ENCODE measurements at places on chromosomes 11 and 22.

- DNase-seq = peak; percentile 48
Observed at GRCh38 chr11:103035791-103036434, 56.0 kb downstream of the DCUN1D5 start.

- DNase-seq = no peak
Observed at GRCh38 chr11:111528557-111528956, 12.0 kb upstream of the LAYN start.

DNA sequence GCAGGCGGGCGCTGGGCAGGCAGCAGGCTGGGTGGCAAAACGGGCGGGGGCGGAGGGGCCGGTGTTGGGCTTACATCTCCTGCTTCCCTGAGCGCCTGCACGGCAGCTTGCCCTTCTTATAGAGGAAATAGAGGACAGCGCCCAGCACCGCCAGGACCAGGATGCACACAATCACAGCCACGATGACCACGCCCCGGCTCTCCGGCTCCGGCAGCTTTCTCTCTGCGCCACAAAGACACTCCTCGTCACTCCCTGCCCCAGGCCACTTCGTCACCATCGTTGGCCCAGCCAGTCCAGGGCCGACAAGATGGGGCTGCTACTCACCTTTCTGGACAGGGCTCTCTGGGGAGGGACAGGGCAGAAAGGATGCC is 6.3 kb downstream of the MCAM start:
- DNase-seq = no peak

DNA sequence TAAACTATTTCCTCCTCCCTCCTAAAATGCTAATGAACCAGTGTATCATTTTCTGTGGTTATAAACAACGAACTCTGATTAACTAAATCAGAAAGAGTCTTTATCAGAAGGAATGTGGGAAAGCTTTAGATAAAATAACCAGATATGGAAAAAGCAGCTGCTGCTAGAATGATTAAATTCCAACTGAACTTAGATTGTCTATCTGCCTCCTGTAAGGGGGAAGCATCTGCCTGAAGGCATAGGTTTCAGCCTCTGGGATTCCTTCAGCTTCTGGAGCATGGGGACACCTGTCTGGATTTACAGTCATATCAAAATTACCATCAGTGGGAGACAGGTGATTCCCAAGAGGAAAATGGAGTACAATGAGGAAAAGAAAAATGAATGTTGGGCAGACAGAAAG is 1095.5 kb upstream of the CCDC90B start:
- no peak for DNase-seq

DNA sequence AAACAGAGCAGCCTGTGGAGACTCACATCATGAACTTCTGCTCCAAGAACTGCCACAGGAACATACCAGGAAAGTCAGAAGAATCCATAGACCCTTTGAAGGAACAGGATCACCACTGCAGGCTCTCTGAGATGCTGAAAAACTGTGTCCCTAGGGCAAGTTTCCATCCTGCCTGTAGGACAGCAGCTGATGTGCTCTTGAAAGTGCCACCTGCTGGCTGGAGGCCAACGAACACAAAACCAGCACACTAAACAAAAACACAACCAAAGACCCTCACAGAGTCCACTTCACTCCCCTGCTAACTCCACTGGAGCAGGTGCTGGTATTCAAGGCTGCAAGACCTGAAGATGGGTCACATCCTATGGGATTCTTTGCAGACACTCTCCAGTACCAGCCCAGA is 12.0 kb upstream of the NXPE1 start:
- no peak for DNase-seq

- DNase-seq = no peak
Observed at GRCh38 chr11:2074266-2074825, 64.8 kb downstream of the IGF2 start.

DNA sequence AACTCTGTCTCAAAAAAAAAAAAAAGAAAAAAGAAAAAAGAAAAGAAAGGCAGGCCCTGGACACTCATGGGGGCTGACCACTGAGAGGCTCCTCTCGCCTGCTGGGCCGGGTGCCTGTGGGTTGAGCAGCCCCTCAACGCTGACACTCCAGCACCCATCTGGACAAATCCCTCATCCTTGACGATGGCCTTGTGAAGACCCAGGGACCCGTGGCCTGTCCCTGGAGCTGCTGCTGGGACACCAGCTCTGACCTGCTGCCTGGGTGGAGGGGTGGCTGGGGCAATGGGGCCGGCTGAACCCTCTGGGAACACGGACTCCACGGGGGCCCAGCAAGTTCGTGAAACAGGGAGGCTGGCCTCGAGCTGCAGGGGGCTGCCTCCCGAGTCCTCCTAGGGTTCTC is 10.5 kb upstream of the BID start:
- no peak for DNase-seq

DNA sequence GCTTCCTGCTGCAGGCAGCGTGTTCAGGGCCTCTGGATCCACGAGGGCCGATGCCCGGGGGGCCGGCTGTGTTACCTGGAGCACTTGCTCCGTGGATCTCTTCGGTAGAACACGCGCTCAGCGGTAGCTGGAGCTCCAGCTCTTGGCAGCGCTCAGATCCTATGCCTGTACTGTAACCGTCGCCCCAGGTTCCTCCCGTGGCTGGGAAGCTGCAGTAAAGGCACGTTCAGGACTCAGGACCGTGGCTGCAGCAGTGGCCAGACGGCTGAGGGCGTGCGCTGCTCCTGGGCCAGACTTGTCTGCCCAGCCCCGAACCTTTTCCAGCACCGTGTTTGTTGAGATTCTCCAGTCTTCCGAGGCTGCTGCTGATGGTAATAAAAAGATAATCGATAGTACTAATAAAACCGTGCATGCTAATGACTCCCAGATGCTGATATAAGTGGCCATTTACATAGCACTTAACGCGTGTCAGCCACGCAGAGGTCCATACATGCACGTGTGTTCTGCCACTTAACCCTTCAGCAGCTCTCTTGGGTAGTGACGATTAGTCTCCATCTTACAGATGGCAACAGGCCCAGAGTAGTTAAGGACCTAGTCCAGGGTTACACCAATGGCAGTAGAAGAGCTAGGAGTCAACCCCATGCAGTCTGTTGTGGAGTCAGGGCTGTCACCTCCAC is 1.4 kb downstream of the MOV10L1 start:
- no peak for DNase-seq

- peak; percentile 57 for DNase-seq
Observed at GRCh38 chr22:17767233-17768065, 6.8 kb downstream of the BID start.

GRCh38 chr11:3626250-3626960 is 15.4 kb downstream of the ART5 start:
- DNase-seq = no peak

- DNase-seq = no peak
Observed at GRCh38 chr11:114311946-114312345, 15.7 kb downstream of the NNMT start.

DNA sequence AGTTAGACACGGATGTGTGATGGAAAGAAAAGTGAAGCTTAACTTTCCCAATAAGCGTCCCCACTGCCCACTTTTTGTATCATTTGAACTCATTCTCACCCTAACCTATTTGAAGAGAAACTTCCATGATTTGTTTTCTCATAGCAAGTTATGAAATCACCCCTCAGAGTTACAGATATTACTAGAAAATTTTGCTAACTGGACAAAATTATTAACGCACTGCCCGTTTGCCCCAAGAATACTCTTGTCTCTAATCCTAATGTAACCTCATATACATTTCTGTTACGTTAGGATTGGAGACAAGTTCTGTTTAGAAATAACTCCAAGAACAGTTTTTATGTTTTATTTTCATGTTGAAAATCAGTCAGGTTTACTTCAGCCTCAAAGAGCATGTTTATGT is 25.5 kb downstream of the TOM1 start:
- no peak for DNase-seq

GRCh38 chr11:77278595-77279506 is 22.6 kb downstream of the GDPD4 start:
- DNase-seq = no peak

DNA sequence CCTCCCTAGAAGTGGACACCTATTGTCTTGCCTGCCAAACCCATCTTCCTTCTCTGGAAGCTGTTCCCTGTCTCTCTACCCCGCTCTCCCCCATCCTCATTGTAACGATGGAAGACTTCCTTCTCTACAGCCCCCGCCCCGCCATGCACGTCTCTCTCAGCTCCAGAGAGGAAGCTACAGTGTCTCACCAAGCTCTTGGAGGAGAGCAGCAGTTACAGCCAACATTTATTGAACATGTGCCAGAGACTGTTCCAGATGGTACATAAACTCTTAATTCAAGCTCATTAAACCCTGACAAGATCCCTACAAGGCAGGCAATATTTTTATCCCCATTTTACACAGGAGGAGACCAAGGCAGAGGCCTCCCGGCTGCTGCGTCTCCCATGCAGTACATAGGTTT is 15.1 kb downstream of the MCHR1 start:
- DNase-seq = no peak

- DNase-seq = no peak
Observed at GRCh38 chr11:24521601-24522000, 24.7 kb downstream of the LUZP2 start.

DNA sequence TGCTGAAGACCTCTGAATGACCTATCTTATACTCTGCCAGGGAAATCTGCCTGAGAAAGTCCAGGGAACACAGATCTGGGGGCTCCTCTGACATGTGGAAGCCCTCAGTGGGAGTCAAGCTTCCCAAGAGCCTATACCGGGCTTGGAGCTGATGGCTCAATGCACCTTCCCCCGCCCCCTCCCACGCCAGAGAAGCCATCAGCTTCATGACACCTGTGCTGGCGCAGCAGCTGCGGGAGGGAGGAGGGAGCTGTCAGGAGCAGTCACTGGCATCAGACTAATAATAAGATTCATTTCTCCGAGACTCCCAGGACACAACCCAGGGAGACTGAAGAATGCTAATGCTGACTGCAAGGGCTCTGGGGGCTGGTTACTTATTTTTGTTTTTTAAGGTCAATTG is 47.8 kb downstream of the SPATA19 start:
- DNase-seq = no peak
